GM23338 (cell line): ENCODE measurements at places on chromosomes 13 and 19.

- DNase-seq = peak; percentile 21
Measured at GRCh38 chr13:44402899-44403445, 29.3 kb downstream of the SERP2 start.

DNA sequence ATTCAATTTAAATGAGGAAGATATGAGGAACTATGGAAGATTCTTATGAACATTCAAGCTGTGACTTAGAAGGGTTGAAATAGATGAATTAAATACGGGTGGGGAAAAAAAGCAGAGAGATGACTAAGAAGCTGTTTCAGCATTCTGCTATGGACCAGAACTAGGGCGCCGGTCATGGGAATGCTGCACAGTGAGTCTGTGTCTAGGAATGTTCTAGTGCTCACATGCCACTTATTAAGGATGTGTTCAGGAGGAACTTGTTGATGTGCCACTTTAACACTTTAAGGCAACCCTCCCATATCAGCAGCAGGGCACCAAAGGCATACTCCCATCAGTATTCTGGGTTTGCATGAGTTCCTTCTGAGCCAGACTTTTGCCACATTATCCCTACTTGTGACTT, 152.1 kb downstream of the POSTN start:
- no peak for DNase-seq

GRCh38 chr19:5905114-5905778, 574 bp downstream of the VMAC start:
- DNase-seq = no peak

GRCh38 chr13:109840201-109840892, 54.0 kb upstream of the IRS2 start:
- no peak for DNase-seq

DNA sequence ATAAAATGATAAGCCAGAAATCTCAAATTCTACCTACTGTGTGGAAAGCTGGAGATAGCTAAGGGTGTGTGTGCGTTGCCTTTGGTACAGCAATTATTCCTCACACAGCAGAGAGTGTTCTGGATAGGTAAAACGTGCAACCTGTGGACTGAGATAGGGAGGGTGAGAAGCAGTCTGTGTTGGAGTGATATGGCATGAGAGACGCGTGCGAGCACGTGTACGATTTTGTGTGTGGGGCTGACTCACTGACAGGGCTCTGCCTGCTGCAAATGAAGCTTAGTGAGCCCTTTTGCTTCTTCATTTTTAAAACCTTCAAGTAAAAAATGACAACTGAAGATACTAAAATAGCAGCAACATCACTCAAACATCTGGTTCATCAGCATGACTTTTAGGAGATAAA, 35.7 kb upstream of the SLC10A2 start:
- no peak for DNase-seq

GRCh38 chr19:17626456-17627015, 61.6 kb downstream of the UNC13A start:
- DNase-seq = no peak

DNA sequence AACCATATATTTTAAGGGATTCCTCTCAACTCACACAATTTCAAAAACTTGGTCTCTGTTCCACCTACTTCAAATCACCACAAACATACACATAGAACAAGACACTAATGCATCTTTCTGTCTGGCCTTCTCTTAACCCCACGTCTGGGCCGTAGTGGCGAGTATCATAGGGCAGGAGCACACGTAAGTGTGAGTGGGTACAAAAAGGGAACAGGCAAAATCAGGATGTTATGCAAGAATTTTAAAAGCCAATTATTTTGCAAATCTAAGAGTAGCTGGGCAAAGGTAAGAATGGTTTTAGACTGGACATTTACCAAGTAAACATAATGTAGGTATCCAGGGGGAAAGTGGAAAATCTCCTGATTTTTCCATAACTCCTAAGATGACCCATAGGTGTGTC, 35.1 kb downstream of the MTMR6 start:
- DNase-seq = no peak

DNA sequence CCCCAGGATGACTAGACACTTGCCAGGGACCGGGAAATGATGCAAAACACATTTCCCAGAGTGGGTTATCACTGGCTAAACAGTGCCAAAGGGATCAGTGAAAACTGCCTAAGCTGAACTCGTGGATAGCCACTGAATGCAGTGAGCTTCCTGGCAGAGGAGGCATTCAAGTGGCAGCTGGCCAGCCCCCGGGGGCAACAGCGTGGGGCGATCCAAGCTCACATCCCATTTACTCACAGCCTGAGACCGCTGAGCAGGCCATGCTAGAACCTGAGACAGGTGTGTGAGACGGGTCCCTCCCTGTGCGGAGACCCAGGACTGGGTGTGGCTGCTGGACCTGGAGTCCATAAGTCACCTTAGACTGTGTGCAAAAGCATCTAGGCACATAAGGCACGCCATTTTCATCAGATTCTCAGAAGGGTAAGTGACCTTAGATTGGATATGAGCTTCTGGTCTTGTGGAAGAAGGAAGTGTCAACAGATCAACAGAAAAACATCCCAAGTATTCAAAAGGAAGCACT, 51.9 kb upstream of the SLC15A1 start:
- no peak for DNase-seq

GRCh38 chr13:50990818-50991506, 81.4 kb downstream of the RNASEH2B start:
- peak; percentile 44 for DNase-seq

DNA sequence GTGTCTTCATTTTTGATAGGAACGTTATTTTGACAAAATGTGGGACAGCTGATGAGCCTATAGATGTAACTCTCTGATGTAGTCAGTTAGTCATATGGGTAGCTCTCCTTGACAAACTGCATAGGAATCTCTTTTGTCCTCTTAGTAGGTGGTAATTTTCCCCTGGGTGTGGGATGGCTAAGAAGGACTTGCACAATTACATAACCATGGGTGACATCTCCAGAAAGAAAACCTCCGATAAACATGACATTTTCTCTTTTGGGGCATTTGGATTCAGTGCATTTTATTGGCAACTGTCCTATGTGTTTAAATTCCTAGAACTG, 41.8 kb downstream of the IGFL3 start:
- DNase-seq = no peak
